ENCODE measurements at places on chromosomes 6 and 20.

- DNase-seq: no peak
Observed at GRCh38 chr6:163324688-163325389, 89.7 kb upstream of the QKI start.

GRCh38 chr6:95431637-95432228, 145.6 kb upstream of the MANEA start:
- peak; percentile 9 for DNase-seq

- peak; percentile 51 for DNase-seq
Observed at GRCh38 chr6:137389150-137389704, 105.0 kb downstream of the OLIG3 start.

- peak; percentile 60 for DNase-seq
Observed at GRCh38 chr6:33427585-33428223, 7.8 kb downstream of the SYNGAP1 start.

GRCh38 chr6:7338031-7338430, 25.0 kb upstream of the SSR1 start:
- no peak for DNase-seq

- DNase-seq: peak; percentile 60
Observed at GRCh38 chr6:63573076-63573898, 1.0 kb downstream of the LOC128125822 start.

- DNase-seq: no peak
Observed at GRCh38 chr6:97322811-97323210, 39.8 kb upstream of the MMS22L start.

DNA sequence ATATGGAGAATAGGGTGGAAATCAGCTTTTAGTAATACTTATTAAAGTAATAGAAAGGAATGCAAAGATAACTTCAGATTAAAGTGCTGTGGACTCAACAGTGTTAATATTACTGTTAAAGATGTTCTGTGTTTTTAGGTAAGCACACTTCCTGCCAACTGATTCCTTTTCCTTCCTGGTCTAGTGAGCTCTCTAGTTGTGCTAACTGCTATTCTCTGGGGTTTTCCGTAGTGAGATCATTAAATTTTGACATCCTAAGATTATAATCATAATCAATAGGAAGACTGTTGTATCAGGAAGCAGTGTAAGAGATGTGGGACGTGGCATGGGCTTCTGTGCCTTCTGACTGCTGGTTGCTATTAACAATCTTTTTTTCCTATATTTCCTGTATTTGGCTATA, 1.2 kb upstream of the TMEM217 start:
- DNase-seq: no peak

- DNase-seq: peak; percentile 49
Observed at GRCh38 chr20:34215711-34216381, 25.4 kb upstream of the ASIP start.

GRCh38 chr20:14470977-14471661, 133.7 kb upstream of the FLRT3 start:
- no peak for DNase-seq

- DNase-seq: no peak
Observed at GRCh38 chr20:16005021-16005914, 568.0 kb downstream of the KIF16B start.

- no peak for DNase-seq
Observed at GRCh38 chr20:32603046-32603726, 18.1 kb upstream of the NOL4L start.

DNA sequence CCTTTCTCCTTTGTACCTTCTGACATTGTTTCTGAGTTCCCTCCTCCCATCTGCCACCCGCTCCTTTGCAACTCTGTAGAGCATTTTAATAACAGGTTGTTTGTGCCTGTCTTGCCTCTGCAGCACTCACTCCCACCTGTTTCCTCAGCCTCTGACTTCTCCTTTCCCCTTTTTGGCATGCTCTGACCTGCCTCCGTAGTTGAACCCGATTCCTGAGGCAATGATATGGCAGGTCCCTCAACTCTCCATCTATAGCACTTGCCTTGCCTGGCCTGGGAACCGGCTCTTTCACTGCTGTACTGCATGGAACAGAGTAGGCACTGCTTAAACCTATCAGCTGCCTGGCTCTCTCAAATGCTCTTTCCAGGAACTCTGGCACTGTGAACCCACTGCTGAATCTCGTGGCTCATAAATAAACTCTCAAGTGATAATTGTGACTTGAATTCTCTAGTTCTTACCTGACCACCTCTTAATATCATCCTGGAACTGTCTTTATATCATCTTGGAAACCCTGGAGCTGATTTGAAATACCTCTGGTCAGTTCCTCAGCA, 50.3 kb downstream of the UTRN start:
- no peak for DNase-seq

Measured in stimulated activated CD4-positive, alpha-beta T cell treated with anti-CD3 and anti-CD28 coated beads, Interleukin-12 subunit alpha, Interleukin-12 subunit beta, amount 100 ng/mL, for 4 hours (primary cell).